OCI-LY7 (cell line): ENCODE measurements at places on chromosomes 2 and 18.

DNA sequence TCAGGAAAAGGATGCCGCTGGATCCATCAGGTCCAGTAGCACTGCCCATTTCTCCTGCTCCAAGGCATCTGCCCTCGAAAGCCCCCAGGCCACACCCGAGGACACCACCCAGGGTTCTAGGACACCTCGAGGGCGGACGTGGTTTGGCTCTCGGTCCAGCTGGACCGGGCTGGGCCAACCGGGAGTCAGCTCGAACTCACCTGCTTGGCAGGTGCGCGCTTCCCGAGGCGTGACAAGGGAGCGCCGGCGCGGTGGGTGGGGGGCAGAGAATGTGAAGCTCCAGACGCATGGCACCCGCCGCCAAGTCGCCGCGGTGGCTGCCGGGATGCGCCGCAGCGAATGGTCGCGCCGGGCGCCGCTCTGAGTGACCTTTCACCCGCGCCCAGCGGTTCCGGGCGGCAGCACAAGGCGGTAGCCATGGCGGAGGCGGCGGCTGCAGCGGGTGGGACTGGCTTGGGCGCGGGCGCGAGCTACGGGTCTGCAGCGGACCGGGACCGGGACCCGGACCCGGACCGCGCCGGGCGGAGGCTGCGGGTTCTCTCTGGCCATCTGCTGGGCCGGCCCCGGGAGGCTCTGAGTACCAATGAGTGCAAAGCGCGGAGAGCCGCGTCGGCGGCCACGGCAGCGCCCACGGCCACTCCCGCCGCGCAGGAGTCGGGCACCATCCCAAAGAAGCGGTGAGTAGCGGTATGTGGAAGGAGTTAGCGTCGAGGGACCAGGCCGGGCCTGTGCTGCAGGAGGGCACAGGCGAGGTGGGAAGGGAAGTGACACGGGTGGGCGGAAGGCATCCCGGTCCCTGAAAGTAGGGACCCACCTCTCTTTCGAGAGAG lies at the start of gene AGPS:
AGPS (plus strand) TSS at position 401 of the 830 bp plus-strand sequence; CDS start at position 418, 17 bp downstream.
- peak; percentile 10 for DNase-seq

DNA sequence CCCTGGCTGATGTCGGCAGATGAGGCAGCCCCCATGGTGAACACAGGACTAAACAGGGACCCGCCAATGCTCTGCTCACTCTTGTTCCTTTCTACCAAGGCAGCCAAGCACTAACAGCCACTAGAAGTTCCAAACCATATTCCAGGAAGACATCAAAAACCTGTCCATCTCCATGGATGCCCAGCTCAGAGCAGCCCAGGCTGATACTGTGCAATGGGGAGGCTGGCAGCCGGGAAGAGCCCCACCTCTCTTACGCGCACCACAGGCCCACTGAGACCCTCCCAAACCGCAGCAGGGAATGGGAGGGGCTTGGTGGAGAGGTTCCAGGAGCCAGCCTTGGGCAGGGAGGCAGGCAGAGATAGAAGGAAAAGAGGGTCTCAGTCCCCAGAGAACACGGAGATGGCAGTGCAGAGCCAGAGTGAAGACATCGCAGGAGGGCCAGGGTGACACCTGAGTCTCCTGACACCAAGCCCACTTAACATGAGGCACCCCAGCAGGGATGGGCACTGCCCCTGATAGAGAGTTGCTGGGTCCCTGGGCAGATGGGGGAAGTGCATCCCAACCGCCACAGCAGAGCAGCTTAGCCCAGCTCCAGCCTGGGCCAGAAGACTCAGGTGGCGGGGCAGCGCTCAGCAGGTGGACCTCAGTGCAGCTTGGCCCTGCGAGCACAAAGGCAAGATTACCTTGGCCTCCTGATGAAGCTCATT lies 3.4 kb downstream of the HS6ST1 start:
- DNase-seq: no peak

DNA sequence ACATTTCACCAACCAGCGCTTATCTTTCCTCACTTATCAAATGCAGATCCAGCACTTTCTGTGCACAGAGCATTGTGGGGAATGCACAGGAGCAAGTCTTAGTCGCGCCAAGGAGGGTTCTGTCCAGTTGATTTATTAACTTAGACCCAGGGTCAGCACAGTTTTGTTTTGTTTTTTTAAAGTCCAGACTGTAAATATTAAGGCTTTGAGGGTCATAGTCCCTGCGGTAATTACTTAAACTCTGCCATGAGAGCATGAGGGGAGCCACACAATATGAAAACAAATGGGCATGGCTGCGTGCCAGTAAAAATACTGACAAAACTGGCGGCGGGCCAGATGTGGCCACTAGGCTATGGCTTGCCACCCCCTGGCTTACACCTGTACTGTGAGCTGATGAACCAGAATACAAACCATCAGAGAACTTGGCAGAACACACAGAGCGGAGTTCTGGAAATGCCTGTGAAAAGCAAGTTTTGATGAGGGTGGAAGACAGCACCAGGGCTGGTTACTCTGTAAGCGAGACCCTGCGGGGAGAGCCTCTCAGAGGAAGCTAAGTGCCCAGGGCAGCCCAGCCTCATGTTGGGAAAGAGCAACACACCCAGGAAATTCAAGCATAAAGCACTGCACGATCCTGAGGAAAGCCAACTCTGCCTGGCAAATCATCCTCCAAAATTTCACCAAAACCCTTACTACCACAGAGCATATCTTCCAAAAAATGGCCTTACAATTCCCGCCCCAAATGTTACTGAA lies 43.6 kb downstream of the L3MBTL4 start:
- DNase-seq: no peak

- peak; percentile 33 for DNase-seq
These were observed 24.6 kb downstream of the ARL6IP6 start for GRCh38 chr2:152743002-152743401.

GRCh38 chr2:140604096-140604495 lies 1526.7 kb downstream of the LRP1B start:
- no peak for DNase-seq

DNA sequence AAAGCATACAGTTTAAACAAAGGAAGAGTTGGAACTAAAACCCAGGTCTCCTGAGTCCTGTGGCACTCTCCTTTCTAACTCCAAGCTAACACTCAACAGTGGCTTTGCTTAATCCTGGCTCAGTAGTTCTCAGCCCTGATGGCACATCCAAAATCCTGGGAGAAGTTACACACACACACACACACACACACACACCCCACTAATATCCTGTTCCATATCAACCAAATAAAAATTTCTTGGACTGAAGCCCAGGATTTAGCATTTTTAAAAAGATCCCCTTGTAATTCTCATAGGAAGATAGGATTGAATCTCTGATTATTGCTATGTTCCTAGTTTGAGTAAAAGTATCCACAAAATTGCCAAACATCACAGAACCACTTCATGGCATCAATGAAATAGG lies 136.1 kb upstream of the RIOK3 start:
- no peak for DNase-seq

DNA sequence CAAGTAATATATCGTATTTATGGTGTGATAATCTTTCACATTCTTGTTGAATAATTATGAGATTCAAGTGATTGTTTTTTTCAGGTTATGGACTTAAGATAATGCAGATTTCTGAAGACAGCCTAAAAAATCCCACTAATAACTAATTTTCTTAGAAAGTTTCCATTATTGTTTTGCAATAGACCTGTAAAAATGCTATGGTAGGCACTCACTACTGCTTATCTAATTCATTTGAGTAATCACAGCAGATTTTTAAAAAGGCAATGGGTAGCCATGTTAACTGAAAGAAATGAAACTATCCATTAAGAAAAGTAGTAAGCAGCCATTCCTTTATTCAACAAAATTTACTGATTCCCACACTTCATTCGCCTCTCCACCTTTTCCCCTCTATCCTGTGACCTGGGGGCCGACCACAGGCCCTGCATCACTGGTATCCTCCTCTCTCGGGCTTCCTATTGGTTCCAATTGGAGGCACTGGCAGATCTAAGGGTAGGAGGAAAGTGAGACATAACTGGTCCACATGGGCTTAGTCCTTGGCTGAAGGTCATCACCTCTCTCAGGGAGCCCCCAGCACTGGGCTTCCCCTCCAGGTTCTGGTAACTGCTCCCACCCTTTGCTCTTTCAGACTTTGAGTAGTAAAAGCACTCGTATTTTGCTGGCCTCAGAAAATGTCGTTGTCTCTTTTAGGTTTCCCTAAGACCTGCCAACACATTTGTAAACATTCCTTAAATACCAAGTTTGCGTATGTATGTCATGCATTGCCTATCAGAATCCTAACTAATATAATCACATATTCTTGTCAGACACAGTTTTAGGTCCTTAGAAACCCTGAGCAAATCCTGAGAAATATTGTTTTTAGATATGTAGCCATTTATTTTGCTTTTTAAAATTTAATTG lies 18.5 kb downstream of the RBMS1 start:
- no peak for DNase-seq

DNA sequence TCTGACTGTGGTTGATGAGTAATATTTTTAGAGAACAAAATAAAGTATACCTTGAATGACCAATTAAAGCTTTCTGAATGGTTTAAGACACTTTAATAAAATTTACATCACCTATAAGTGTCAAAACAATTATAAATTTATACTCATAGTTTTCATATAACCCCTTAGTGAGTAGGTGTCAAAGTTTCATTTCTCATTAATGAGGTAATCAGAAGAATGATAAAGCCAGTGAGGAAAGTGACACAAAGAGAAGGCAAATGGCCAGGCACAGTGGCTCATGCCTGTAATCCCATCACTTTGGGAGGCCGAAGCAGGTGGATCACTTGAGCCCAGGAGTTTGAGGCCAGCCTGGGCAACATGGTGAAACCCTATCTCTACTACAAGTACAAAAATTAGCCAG lies 60.8 kb upstream of the CTLA4 start:
- DNase-seq: no peak

GRCh38 chr2:125125902-125126301 lies 1100.8 kb downstream of the CNTNAP5 start:
- DNase-seq: no peak

DNA sequence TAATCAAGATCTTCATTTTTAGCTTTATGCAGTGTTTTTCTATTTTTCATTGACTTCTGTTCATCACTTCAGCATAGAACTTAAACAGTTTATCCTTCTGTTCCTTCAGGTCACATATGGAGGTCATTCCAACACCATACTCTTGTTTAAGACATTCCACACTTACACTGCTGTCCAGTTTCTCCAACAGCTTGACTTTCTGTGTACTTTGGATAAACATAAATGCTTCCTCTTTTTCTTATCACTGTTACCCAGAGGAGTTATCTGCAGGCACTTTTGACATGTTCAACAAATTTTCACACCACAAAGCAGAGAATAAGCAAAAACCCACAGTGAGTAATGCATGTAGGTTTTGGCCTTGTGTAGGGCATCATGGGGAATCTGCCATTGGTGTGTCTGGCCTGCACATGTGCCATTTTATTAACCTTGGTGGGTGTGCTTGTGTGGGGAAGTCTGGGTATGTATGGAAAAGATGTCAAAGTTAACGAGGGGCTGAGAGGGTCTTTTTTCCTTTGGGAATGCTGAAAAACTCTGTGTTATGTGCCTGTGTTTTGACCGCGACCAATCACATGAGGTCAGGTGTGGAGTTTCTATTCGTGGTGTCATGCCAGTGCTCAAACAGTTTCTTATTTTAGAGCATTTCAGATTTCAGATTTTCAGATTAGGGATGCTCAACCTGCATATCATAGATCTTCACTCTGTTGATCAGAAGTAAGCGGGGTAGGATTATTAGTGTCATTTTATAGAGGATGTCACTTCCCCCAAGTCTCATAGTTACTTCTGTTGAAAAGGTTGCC lies 53.9 kb upstream of the ACVR1 start:
- no peak for DNase-seq

GRCh38 chr2:41886757-41887156 lies 161.1 kb upstream of the PKDCC start:
- DNase-seq: no peak

GRCh38 chr2:85971366-85971765 lies 82.6 kb upstream of the ST3GAL5 start:
- DNase-seq: no peak

DNA sequence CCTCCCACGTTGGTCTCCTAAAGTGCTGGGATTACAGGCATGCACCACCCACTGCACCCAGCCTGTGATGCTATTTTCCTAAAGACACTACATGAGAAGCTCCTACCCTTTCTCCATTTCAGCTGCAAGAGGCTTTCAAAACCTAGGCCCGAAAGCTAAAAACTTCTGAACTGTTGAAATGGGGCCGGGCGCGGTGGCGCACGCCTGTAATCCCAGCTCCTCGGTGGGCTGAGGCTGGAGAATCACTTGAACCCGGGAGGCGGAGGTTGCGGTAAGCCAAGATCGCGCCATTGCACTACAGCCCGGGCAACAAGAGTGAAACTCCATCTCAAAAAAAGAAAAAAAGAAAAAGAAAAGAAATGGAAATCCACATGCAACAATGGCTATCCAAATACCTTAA lies 18.1 kb upstream of the ANXA4 start:
- DNase-seq: no peak

DNA sequence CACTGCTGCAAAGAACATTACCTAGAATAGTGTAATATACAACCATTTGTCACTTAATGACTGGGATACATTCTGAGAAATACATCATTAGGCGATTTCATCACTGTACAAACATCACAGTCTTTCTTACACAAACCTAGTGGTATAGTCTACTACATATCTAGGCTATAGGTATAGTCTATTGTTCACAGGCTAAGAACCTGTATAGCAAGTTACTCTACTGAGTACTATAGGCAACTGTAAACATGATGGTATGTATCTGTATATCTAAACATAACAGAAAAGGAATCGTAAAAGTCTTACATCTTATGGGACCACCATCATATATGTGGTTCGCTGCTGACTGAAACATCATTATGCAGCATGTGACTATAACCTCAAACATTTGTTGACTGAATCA lies 21.4 kb downstream of the SP3 start:
- no peak for DNase-seq

- DNase-seq: no peak
These were observed 826.7 kb upstream of the ACVR2A start for GRCh38 chr2:147017951-147018645.

DNA sequence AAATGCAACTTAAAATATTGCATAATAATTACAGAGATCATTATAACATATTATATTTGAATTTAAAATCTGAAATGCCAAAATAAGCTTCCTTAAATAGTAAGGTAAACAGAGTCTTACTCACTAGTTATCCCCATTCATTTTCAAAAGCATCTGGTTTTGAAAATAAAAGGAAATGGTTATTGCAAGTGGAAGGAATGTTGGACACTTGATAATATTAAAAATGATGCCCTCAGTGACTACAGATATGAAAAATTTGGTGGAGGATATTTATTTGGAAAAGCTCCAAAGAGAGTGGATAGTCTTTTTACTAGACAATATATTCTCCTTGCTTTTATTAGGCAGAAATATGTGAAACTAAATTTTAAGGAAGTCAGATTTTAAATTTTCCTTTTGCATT lies 39.7 kb downstream of the CDH19 start:
- DNase-seq: no peak
